ENCODE measurements at places on chromosomes 1 and 21. TPM values are rescaled to one million over a fixed set of nuclear protein-coding genes. Genes with fewer than 3 reads are reported as not detected.

Gene AK5
- not detected for total RNA-seq

Gene THEM5
- not detected for total RNA-seq

Gene LRRIQ3
- total RNA-seq: 0.86 TPM

Gene SYT14
- 0.79 TPM for total RNA-seq

Gene GSTM2
- 0.70 TPM for total RNA-seq

Gene TNFRSF4
- total RNA-seq: not detected

Gene KRTAP19-1
- total RNA-seq: not detected

All from MCF 10A (cell line).